Right hindlimb (tissue), 1 donor: ENCODE measurements at places on chromosomes 1 and 21.
A peak's percentile ranks its signal among the peaks of the same experiment; 100 is the strongest.

DNA sequence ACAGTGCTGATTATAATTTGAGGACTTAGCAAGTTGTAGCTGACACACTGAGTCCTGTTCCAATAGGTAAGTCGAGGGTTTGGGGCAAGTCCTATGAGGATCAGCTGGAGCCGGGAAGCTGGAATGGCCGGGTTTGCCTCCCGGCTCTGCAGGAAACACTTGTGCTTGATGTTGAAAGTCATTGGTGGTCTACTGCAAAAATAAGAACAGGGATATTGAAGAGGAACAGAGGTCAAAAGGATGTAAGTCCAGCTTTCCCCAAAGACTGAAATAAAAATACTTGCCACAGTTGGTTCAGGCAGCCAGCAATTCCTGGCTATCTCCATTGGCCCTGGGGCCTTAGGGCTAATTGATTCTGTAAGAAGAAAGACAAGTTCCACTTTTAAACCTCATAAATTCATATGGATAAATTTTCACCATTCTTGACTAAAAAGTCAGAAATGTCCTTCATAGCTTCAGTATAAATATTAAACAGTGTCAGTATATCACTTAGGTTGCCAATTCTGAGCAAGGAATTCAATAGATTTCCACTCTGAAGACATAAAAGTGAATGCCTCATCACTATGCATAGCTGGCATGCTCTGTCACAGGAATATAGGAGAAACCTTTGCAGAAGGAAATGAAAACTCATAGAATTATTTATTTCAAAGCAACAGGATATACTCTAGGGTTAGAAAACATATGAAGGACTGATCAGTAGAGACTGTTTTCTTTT lies 165.2 kb downstream of the AK5 start:
- DNase-seq = no peak

DNA sequence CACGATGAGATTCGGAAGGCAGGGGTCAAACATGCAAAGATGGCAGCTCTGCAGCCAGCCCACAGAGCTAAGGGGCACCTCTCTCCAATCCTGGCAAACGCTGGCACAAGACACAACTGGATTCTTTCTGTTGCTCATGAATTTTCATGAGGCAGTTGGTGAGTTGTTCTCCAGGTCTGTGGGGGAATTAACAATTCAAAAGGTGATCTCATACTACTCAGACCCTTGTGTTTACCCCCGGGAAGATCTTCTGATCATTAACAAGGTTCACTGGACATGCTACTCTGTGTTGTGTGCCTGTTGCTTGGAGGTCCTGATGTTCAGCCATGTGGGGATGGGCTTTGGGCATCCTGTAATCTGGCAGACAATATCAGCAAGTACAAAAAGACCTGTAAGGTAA lies 128.9 kb downstream of the HHAT start:
- no peak for DNase-seq

DNA sequence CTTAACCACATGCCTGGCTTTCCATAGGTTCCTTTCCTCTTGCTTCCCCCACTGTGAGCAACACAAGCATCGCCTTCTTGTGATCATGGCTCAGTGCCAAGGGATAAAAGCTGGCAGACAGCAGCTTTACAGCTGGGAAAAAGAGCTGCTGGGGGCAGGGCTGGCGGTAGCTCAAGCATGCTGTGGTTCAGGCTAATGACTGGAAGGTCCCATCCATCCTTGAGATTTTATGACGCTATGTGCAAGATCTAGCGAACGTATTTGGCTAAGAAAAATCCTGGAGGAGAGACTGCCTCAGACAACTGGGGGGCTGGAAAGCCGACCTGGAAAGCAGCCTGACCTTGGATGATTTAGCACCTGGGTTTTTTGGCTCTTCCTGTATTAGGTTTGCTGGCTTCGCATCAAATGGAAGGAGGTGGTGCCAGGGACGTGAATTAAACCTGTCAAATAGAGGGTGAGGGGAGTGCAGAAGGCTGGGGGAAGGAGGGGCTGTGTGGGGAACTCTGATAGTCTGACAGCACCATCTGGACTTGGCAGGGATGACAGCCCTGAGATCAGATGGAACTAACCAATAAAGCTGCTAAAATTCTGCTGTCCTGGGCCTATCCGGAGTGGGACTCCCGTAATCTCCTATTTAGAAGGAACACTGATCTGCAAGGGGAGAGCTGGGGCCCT lies 34.8 kb downstream of the ZMYND12 start:
- peak; percentile 93 for DNase-seq

GRCh38 chr1:33331444-33332356 lies 10.8 kb upstream of the A3GALT2 start:
- DNase-seq = no peak

DNA sequence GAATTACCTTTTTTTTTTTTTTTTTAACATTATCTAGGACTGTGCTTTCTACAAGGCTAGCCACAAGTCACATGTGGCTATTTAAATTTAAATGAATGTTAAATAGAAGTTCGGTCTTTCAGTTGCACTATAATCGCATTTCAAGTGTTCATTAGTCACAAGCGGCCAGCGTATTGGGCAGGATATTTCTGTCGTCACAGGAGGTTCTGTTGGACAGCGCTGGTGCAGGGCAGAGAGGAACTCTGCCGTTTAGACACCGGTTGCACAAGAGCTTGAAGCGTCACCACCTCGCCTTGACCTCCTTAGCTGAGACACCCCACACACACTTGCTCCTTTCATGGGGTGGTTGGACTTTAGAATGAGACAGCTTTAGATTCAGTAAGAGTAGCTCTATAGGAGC lies 64.1 kb downstream of the BACE2 start:
- DNase-seq = no peak

DNA sequence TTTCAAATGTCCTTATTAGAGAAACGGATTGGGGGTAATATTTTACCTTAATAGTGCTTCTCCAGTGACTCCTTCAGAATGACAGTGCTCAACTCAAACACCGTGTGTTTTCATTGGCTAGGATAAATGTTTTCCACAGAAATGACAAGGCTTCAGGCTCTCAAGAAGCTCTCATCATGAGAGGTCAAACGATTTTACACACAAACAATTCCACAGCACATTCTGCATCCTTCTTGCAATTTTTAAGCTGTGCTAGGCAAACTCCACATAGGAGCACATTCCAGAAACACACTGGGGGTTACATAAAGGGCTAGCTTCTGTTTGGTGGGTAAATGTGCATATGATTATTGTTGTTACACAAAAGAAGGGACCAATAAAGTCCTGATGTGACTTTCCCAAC lies 75.5 kb upstream of the IPO9 start:
- no peak for DNase-seq

DNA sequence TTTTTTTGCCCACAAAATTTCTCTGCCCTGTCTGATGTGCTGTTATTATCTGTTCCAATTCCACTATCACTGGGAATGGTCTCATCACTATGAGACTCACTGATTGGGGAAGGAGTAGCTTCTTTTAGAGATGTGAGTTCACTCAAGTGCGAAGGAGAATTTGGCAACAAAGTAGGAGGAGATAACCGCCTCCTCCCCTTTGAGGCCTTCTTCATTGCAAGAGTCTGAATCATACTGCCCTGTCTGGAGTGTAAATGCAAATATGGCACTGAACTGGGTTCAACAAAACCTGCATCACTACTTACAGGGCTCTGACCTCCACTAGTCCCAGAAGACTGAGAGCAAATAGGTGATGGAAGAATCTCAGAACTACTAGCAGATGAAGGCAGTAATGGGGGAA lies 83.4 kb downstream of the ASH1L start:
- no peak for DNase-seq

DNA sequence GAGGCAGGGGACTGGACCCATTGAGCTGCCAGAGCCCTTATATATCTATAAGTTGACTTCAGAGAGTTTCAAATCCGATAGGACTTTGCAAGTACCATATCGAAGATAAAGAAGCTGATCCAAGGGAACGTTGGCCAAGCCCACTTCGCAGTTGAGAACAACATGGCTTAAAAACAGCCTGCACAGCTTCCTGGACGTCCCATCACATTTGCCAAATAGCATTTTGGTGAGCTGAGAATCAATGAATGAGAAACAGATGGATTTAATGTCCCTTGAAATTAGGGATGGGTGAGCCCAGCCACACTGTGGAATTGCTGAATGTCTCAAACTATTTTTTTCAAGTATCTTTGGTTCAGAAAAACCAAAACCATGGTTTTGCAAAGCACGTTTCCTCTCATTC lies 64.8 kb downstream of the KCNJ15 start:
- DNase-seq = no peak

GRCh38 chr1:119101563-119101962 lies 38.9 kb downstream of the WARS2 start:
- no peak for DNase-seq

DNA sequence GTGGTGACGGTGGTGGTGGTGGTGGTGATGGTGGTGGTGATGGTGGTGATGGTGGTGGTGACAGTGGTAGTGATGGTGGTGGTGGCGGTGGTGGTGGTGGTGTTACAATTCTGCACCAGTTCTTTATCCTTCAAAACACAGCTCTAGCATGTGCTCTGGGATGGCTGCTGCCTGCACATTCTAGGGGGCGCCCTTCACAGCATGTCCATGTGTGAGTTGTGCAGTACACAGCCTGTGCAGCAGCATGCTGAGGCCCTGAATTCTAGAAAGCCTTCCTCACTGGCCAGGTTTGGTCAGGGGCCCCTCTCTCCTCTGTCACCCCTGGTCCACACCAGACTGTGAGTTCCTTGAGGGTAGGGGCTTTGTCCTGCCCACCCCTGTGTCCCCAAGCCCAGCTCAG lies 67.7 kb downstream of the MATN1 start:
- no peak for DNase-seq

DNA sequence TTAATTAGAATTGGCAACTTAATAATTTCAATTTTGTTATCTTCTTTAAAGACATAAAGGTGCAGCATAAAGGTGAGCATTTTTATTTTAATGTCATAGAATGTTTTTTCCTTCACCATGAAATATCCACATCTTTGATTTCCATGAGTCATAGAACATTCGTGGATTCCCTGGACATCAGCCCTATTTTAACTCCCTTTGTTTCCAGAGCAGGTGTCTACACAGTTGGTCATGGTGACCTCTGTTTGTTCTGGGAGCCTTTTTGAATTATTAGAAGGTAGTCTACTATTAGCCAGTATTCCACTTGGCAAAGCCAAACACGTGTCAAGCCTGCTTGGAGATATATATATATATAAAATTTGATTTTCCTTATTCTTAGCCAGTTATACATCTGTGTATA lies 572.9 kb downstream of the LTN1 start:
- DNase-seq = no peak

DNA sequence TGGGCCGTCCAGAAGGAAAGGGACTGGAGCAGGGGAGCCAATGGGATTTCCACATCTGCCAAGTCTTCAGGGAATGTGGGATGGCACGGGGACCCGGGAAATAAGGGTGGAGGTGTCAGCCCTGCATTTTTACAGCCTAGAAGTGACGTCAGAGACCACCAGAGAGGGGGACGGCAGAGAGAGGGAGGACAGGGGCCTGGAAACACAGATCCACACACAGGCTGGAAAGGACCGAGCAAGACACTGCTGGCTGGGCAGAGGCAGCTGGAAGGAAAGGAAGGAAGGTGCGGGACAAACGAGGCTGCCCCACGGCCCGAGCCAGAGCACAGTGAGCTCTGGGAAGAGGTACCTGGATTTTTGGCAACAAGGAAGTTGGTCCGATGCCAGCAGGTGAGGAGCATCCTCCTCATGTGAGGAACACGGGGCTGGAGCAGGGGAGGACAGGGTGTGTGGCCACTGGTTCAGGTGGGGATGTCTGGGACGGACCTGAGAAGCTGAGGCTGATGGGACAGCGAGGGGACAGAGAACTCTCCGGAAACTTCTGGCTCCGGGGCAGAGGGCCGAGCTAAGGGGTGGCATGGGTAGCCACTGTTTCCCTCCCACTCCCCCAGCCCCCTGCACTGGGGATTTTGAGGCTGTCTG lies 138.3 kb downstream of the PGBD5 start:
- DNase-seq = no peak

DNA sequence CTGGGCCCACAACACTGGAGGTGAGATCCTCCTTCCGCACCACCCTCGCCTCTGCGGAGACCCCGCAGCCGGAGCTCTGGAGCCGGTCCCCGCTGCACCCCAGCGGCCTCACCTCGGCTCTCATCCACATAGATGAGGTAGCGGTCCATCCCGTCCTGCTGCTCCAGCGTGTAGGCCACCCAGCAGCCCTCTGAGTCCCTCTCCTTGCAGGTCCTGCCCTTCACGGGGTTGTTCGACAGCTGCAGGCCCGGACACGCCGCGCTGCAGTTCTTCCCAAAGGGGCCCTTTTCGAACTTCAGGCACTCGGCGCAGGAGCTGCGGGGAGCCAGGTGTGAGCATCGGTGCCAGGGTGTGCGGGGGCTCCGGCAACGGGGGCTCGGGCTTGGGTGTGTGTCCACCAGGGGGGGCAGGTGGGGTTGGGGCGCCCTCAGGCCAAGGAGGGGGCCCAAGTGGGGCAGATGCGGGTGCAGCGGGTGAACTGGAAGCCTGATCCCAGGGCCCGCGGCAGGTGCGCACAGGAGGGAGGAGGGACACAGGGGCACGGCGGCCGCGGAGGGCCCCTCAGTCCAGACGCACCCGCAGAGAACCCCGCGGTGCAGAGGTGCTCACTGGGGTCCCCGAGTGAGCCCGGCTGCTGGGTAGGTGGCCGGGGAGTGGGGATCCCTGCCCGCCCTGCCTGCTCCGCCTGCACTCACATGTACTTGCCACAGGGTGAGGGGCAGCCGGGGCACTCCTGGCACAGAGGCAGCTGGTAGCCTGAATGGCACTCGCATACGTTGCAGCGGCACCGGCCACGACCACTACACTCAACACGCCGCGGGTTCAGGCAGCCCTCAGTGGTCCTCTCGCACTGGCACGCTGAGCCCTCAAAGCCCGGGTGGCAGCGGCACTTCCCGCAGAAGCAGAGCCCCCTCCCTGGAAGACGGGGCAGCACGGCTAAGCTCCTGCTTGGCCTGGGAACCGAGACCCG lies 15.4 kb upstream of the PTTG1IP start:
- DNase-seq = no peak

DNA sequence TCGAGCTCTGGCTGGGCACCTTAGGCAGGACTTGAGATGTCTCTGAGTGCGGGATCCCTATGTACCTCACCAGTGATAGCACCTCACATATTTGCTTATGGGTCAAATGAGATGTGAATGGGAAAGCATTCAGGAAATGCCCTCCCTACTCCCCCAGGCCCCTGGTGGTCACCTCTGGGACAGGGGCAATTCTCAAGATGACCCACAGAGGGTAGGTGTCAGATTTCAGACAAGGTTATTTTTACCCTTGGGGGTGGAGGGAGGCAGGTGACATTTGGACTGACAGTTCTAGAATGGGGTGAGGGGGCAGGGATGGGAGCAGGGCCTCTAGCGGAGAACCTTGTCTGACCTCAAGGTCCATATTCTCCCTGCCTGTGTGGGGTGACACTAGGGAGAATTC lies 27.1 kb downstream of the ACOT11 start:
- no peak for DNase-seq

GRCh38 chr21:46619846-46620245 lies 15.0 kb upstream of the S100B start:
- DNase-seq = no peak

GRCh38 chr1:47557066-47557465 lies 119.2 kb downstream of the FOXD2 start:
- no peak for DNase-seq
